ENCODE measurements at places on chromosomes 16 and 17.
A peak's percentile ranks its signal among the peaks of the same experiment; 100 is the strongest.

- DNase-seq = no peak
Observed at GRCh38 chr16:66538910-66539309, 11.0 kb downstream of the TK2 start.

GRCh38 chr16:4182581-4183236 lies 59.2 kb downstream of the SRL start:
- DNase-seq = no peak

GRCh38 chr17:37848690-37849616 lies 75.3 kb upstream of the TBC1D3K start:
- DNase-seq = no peak

DNA sequence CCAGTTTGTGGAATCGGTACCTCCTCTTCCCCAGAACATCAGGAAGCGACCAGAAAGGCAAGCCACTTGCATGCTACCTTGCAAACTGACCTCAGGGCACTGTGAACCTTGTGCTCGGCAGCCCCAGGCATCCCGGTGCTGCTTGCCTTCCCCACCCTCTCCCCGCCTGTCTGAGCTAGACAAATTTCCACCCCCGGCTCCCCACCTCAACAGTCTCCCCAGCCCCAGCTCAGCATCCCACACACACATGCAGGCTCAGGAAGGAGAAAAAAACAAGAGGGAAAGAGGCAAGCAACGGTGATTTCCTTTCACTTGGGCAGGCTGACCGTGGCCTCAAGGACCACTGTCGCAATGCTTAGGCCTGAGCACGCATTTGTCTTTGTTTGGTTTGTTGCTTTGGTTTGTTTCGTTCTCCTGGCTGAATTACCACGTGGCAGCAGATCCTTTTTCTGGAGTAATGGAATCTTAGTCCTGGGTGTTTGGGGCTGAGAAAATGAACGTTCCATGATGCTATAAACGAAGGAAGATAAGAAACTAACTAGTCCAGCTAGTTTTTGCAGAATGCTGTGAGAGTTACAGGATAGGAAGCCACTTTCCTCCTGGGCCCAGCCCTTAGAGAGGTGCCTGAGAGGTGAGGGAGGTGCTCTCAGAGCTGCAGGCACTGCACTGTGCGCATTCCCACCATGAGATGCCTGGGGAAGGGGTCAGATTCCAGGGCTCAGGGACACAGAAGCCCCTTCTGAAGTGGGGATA lies 27.9 kb downstream of the SDK2 start:
- DNase-seq = no peak

DNA sequence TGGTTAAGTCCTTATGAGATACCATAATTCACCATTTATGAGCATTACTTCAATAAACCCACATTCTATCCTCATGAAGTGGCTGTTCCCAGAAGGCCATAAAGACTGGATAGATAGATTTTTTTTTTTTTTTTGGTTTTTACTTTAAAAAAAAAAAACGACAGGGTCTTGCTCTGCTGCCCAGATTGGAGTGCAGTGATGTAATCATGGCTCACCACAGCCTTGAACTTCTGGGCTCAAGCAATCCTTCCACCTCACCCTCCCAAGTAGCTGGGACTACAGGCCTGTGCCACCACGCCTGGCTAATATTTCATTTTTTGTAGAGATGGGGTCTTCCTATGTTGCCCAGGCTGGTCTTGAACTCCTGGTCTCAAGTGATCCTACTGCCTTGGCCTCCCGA lies 102.3 kb downstream of the XYLT1 start:
- no peak for DNase-seq

- DNase-seq = no peak
Observed at GRCh38 chr16:88333848-88334777, 48.6 kb upstream of the ZNF469 start.

GRCh38 chr17:52986056-52986662 lies 827.6 kb upstream of the CA10 start:
- DNase-seq = no peak

DNA sequence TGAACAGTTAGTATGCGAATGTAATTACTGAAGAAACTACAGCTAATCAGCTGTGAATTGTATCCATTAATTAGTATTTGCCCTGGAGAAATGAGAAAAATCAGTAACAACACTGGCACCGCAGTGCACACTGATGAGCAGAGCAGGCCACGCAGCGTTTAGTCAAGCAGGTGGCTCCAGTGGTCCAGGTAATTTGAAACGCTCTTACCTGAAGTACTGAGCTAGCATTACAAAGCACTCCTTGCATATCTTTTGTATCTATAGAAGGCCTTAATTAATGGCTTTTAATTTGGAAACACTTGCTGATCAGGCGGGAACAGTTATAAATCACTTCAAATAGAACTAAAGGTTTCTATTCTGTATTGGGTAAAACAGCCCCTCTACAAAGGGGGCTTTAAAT lies 76.4 kb downstream of the TOX3 start:
- DNase-seq = peak; percentile 68

- DNase-seq = no peak
Observed at GRCh38 chr17:65431116-65431515, 130.3 kb downstream of the AXIN2 start.

- DNase-seq = peak; percentile 24
Observed at GRCh38 chr17:410543-411401, 58.2 kb upstream of the RPH3AL start.

GRCh38 chr17:17963066-17963465 lies 9.1 kb downstream of the TOM1L2 start:
- no peak for DNase-seq

- no peak for DNase-seq
Observed at GRCh38 chr17:49469831-49470810, 25.0 kb upstream of the NGFR start.

DNA sequence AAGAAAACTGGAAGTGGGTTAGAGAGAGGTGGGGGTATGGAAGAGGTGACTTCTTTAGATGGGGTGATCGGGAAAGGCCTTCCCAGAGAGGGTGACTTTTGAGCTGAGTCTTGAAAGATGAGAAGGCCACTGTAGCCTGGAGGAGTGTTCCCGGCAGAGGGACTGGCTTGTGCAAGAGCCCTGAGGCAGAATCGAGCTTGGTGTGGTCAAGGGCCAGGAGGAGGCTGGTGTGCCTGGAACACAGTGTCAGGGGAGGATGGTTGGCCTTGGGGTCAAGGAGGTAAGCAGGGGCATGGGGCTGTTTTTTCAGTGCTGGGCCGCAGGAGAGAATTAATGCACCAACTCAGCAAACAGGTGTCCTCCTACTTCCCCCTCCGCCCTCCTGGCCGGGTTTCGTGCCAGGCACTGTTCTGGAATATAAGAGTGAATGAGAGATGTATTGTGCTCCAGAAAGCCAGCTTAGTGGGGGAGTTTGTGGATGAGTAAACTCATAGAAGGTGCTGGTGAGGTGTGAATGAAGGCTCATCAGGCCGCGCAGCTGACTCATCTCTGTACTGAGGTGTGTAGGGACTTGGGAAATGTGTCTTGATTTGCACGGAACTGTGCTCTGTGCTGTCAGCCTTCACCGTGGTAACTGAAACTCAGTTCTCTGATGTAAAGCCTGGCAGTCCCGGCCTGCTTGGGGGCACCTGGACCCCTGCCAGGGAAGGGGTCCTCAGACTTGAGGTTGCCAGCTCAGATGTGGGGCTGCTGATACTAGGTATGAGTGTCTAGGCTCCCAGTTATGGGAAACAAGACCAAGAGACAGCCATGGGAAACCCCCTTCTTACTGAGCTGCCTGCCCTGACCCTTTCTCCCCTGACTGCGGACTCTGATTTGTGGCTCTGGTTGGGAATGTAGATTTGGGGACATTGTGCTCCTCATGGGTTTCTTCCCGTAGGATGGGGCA lies 15.3 kb downstream of the KSR1 start:
- DNase-seq = no peak

GRCh38 chr17:37699285-37699973 lies 45.4 kb downstream of the HNF1B start:
- no peak for DNase-seq

GRCh38 chr17:47808830-47809480 lies 12.6 kb downstream of the OSBPL7 start:
- no peak for DNase-seq

DNA sequence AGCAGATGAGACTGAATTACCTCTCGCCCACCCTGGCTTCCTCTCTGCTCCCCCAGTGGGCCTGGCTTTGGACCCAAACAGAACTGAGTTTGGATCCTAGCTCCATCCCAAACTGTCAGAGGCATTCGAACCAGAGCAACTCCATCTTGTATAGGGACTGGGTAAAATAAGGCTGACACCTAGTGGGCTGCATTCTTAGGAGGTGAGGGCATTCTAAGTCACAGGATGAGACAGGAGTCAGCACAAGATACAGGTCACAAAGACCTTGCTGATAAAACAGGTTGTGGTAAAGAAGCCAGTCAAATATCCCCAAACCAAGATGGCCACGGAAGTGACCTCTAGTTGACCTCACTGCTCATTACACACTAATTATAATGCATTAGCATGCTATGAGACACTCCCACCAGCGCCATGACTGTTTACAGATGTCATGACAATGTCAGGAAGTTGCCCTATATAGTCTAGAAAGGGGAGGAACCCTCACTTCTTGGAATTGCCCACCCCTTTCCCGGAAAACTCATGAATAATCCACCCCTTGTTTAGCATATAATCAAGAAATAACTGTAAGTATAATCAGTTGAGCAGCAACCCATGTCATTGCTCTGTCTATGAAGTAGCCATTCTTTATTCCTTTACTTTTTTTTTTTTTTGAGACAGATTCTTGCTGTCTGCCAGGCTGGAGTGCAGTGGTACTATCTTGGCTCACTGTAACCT lies 44.4 kb downstream of the LYRM1 start:
- no peak for DNase-seq

- no peak for DNase-seq
Observed at GRCh38 chr17:34761646-34762045, 182.3 kb downstream of the TMEM132E start.

- peak; percentile 34 for DNase-seq
Observed at GRCh38 chr16:89034971-89035668, 58.1 kb upstream of the CBFA2T3 start.

GRCh38 chr17:83194186-83194561 lies 114.8 kb downstream of the METRNL start:
- no peak for DNase-seq

DNA sequence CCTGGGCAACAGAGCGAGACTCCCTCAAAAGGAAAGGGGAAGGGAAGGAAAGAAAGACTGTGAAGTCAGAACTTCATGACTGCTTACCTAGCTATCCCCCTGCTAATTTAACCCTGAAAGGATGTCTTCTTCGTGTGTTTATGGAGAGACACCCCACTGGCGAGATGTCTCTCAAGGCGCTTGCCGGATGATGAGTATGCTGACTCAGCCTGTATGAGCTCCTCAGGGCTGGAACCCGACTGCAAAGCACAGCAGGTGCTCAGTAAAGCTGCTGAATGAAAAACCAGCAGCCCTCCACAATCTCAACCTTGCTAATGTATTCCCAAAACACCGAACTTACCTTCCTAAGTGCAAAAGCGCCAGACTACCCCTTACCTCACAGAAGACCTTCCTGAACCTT lies 2.3 kb downstream of the ANKFY1 start:
- DNase-seq = no peak

- no peak for DNase-seq
Observed at GRCh38 chr16:83433201-83433600, 374.6 kb upstream of the HSBP1 start.

- DNase-seq = no peak
Observed at GRCh38 chr16:85735225-85735635, 15.7 kb downstream of the C16orf74 start.

DNA sequence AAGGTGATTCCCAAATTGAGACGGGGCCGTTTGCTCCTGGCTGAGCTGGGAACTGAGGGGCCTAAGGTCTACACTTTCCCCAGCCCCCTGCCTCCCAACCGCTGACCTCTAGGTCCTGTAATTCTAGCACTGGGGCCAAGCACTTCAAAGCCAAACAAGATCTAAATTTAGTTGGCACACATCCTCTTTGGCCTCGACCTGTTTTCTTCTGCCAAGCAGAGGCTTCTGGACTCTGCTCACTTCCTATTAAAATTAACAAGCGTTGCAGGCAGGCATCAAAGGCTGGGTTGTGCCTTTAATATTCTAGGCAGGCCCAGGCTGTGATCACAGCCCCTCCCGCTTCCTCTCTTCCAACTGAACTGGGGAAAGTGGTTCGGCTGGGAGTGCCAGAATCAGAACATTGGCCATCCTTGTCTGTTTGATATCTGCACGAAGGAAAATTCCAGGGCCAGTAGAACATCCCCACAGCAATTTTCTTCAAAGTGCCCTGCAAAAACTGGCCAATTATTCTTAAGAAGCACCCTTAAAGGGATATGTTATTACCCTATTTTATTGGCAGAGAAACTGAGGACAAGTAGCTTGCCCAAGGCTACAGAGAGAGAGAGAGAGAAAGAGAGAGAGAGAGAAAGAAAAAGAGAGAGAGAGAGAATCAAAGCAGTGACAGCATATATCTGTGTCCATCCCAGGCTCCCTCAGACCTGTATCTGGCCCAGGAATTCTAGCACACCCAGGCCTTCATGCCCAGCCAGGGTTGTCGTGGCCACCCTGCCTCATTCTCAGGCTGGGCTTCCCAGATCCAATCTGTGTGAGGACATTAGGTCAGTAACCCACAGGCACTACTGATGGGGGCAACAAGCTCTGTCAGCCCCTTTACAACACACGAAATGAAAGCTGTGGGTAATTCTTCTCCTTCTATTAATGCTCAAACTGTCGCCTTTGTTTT lies 12.8 kb upstream of the MT4 start:
- DNase-seq = no peak

DNA sequence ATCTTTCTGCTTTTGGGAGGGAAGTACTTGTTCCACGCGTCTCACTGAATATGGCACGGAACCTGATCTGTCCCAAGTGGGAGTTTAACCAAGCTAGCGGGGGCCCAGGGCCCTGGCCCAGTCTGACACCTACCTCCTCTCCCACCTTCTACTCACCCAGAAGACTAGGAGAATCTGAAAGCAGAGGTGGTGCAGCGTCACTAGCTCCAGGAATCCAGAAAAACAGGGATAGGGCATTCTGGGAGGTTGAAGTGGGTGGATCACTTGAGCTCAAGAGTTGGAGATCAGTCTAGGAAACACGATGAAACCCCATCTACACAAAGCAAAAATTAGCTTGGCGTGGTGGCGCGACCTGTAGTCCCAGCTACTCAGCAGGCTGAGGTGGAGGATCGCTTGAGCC lies 163.5 kb upstream of the ZNF267 start:
- DNase-seq = no peak

DNA sequence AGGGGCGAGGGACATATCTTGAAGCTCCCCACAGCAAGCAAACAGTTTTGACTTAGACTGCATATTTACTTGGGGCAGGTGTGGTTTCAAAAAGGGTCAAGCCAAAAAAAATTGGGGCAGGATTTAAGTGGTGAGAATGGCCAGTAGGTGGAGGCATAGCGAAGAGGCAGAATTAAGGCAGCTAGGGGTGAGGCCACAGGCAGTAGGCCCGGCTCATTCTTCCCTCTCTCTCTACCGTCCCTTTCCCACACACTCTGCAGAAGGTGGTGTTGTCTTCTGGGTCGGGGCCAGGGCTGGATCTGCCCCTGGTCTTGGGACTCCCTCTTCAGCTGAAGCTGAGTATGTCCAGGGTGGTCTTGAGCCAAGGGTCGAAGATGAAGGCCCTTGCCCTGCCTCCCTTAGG lies 2.6 kb downstream of the SHBG start:
- DNase-seq = no peak

- DNase-seq = peak; percentile 43
Observed at GRCh38 chr16:8936421-8936820, 27.3 kb downstream of the USP7 start.
